ENCODE measurements at places on chromosomes 5 and 9. TPM values are rescaled to one million over a fixed set of nuclear protein-coding genes. Genes with fewer than 3 reads are reported as not detected.

The FIBCD1 gene
- total RNA-seq, result not detected

DNA sequence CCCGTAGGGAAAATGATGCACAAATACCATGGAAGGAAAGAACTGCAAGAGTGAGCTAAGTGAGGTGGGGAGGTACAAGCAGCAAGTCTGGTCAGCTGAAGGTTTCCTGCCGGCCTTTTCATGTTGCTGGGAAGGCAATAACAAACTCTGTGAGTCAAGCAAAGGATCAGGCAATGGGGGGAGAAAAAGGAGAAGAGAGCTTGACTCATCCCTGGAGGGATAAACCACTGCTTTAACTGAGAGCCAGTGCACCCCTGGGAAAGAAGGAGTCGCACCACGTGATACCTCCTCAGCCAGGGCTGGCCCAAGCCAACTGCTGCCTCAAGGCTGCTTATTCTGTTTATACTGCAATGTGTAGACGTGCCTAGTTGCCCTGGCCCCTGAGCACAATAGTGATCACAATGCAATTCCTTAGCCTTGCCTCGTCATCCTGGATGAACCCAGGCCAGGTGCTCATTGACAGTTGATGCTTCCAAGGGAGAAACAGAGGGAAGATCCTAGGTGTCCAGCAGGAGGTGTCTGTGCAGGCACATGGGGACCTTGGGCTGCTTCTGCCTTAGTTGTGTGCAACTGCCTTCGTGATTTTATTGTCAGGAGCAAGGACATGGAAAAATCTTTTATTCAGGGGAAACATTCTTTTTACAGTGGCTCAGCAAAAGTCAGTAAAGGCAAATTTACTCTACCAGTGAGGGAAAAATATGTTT lies 203.0 kb upstream of the TUT7 start:
- peak; percentile 88 for ATAC-seq

DNA sequence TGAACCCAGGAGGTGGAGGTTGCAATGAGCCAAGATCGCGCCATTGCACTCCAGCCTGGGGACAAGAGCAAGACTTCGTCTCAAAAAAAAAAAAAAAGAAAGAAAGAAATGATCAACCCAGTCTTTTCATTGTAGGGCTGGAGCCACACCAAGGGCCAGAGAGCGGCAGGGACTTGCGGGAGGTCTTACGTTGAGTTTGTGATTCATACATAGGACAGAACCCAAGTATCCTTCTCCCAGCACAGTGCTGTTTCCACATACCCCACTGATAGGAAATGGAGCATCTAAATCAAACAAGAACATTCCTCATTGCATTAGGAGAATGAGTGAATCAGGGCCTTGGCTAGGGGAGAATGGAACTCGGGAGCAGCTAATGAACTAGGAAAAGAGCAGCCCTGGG lies 3.5 kb upstream of the TNIP1 start:
- ATAC-seq, result no peak

- ATAC-seq, result no peak
Observed at GRCh38 chr5:81422671-81423070, 28.7 kb upstream of the ACOT12 start.

DNA sequence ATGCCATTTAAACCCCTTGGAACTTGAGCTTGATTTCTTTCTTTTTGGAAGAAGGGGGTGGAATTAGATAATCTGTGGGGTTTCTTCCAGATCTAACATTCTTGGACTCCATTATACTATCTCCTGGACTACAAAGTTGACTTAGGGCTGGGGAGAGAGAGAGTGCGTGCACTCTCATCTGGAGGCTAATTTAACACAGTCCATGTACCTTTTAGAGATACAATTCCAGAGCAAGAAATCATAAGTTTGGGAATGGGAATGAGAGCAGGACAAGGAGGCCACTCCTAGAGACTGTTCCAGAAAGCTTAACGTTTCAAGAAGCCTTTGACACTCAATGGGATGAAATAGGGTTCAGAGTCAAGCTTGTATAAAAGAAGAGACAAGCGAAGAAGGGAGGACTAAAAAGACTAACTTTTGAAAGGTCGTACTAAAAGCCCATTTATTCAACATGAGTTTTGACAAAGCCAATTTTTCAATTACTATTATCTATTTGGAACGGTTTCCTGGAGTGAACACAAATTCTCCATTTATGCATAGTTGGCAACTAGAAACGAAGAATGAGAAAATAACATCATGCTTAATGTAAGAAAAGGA lies 83.4 kb downstream of the ACTL7B start:
- no peak for ATAC-seq
